ENCODE measurements at places on chromosomes 7 and 10.

GRCh38 chr10:119246862-119247549, 39.6 kb downstream of the GRK5 start:
- no peak for DNase-seq

GRCh38 chr7:41052201-41052600, 650.7 kb downstream of the INHBA start:
- no peak for DNase-seq

DNA sequence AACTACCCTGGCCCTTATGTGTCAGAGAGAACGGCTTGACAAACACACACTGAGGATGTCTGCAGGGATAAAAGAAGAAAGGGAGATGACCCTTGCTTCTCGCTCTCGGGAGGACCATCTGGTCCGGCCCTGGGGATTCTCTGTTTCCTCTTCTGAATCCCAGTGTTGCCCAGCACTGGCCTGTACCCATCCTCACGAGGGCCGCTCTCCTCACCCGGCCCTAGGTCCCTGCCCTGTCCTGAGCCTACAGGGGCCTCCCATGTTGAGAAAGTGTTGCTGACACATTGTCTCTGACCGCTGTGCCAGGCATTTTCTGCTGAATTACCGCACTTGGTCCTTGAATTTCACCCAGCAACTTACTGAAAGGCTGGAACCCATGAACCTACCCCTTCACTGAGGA, 171.9 kb upstream of the LANCL2 start:
- DNase-seq: no peak

GRCh38 chr7:115005953-115006352, 84.1 kb downstream of the MDFIC start:
- DNase-seq: no peak

- no peak for DNase-seq
Observed at GRCh38 chr7:158824028-158824427, 5.3 kb downstream of the ESYT2 start.

DNA sequence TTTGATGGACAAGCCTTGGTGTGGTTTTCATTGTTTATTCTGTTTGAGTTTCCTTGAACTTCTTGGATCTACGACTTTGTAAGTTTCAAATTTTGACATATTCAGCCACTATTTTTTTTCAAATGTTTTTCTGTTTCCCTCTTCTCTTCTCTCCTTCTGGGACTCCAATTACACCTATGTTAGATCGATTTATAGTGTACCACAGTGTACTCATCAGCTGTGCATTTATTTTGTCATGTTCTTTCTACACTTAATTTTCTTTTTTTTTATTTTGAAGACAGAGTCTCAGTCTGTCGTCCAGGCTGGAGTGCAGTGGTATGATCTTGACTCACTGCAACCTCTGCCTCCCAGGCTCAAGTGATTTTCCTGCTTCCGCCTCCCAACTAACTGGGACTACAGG, 16.2 kb downstream of the OLAH start:
- DNase-seq: no peak

DNA sequence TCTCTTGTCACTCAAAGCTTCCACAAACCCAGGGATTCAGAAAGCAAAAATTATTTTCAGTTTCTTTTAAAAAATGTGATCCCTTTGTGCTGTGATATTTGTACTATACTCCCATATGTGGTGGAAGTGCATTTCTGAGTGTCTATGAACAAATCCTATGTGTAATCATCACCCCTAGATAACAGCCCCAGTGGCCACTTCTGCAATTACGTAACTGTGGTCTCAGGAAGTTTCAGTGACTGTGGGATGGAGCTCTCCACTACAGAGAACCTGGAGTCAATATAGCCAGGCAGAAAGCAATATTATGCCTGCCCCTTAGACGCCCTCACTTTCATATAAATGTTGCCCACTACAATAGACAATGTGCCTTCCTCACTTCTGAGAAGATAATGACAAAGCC, 1101.7 kb upstream of the GHITM start:
- DNase-seq: no peak

- DNase-seq: no peak
Observed at GRCh38 chr7:112748381-112748780, 41.8 kb downstream of the TMEM168 start.

- DNase-seq: no peak
Observed at GRCh38 chr7:46452561-46453135, 531.6 kb upstream of the IGFBP3 start.

DNA sequence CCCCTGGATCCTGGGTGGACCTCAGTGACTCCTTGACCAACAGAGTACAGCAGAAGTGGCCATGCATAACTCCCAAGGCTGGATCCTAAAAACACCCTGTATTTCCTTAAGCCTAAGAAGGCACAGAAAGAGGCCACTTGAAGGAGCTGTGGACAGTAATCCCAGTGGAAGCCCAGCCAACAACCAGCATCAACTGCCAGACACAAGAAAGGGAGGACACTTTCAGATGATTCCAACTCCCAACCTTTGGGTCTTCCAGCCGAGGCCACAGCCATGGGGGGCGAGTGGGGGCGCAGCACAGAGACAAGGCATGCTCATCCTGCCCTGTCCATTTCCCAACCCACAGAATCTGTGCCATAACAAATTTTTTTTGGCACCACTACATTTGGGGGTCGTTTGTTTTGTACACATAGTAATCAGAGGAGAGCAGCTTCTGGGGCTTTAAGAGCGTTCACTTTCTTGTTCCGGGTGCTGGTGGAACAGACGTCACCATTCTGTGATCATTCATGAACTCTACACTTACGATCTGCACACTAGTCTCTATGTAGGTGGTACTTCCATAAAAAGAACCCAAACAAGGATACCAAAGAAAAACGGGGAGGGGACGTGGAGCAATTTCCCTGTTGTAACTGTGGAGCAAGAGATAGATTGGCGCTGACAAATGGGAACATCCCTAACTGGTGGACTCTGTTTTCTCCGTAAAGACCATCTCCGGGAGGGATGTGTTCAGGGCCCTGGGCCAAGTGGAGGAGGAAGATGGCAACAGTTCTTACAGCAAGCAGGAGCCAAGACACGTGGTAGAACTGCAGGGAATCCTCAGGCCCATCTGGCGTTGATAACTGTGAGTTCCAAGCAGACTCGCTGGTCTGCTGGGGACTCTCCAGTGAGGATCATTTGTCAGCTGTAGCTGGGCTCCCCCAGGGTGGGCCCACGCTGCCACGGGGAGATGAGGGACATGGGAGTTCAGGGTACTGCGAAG, 6.0 kb upstream of the SLC29A3 start:
- DNase-seq: peak; percentile 48

DNA sequence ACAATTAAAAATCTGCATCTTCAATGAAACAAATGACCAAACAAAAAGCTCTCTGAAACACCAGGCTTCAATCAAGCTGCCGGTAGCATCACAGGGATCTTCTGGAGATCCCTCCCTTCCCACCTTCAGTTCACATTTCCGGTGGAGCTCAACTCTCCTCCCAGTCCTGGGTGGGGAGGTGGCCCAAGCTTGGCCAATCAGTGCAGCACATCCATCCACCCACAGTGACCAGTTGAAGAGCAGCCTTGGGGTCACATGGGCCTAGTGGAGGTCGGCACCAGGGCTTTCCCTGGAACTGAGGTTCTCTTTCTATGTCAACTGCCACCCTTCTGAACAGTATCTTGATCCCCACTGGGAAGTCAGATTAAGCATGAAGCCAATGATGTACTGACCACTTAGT, 620.1 kb upstream of the MGMT start:
- DNase-seq: no peak

- no peak for DNase-seq
Observed at GRCh38 chr10:66336791-66337190, 589.0 kb upstream of the LRRTM3 start.

GRCh38 chr10:93063977-93064660, 3.5 kb downstream of the CYP26C1 start:
- DNase-seq: no peak

DNA sequence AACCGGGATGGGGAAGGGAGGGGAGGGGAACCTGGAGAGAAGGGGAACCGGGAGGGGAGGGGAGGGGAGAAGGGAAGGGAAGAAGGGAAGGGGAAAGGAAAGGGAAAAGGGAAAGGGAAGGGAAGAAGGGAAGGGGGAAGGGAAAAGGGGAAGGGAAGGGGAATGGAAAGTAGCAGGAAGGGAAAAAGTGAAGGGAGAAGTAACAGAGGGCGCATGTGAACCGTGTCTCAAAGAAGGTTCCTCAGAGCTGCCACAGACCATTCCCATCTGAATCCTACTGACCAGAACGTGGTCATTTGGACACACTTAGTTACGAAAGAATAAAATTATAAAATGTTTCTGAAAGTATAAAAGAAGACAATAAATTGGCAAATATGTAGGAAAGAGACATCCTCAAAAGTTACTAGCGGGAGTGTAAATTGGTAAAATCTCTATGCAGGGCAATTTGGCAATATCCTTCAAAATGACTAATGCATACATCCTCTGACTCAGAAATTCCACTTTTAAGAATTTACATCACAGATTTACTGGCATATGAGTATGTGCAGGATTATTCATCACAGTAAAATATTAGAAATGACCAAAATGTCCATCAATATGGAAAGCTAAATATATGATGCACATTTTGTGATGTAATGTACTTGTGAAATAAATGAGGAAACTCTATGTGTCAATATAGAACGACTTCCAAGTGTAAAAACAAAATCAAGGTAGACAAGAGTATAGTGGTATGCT, 12.9 kb downstream of the C10orf67 start:
- no peak for DNase-seq

GRCh38 chr7:129008645-129009414, 46.1 kb downstream of the TNPO3 start:
- DNase-seq: no peak

DNA sequence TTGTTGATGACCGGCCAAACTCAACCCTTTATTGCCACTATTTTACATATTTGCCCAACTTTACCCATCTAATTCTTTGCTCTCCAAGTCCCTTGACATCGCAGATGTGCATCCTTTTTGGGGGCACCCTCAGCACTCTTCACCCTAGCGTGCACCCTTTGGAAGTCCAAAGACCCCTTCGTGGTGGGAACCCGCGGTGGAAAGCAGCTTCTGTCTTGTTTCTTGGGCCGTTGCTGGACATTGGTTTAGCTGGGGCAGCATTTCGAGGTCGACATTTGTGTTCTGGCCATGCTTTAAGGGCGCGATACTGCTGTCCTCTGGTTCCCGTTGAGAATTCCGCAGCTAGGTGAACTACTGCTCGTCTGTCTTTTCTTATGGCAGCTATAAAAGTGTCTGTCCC, 326 bp upstream of the PAPOLB start:
- no peak for DNase-seq

DNA sequence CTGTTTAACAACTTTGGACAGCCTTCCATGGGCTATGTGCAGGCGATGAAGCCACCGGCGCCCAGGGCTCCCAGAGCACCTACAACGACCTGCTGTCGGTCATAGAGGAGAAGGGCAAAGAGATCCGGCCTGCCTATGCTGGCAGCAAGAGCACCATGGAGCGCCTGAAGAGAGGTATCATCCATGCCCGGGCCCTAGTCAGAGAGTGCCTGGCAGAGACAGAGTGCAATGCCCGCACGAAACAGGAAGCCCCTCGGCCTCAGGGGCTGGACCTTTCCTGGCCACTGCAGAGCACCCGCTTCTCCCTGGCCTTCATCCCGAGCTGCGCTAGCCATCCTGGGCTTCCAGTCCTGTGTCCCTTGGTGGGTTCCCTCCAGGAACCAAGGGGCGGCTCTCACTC, 497.0 kb upstream of the PHF14 start:
- DNase-seq: no peak

GRCh38 chr7:69598487-69599285, 411 bp downstream of the AUTS2 start:
- DNase-seq: peak; percentile 32

Data from head of caudate nucleus (tissue), 42 donors.